ENCODE measurements at places on chromosomes 1 and 21. TPM values are rescaled to one million over a fixed set of nuclear protein-coding genes. Genes with fewer than 3 reads are reported as not detected.

C1orf115 gene
- 0.14 TPM for total RNA-seq

FCRL4 gene
- total RNA-seq, result not detected

LRRC39 gene
- 0.16 TPM for total RNA-seq

POGK gene
- total RNA-seq, result 35.2 TPM

Data from HFFc6 (cell line).